Activated T-cell treated with anti-CD3 and anti-CD28 coated beads, Interleukin-2, amount 50 U/mL, for 72 hours (primary cell): ENCODE measurements at places on chromosomes 11 and 22. TPM values are rescaled to one million over a fixed set of nuclear protein-coding genes. Genes with fewer than 3 reads are reported as not detected.

PANX3 gene
- total RNA-seq: not detected

OR52I2 gene
- total RNA-seq: not detected

MMP10 gene
- 1.2 TPM for total RNA-seq

C11orf91 gene
- not detected for total RNA-seq

DNA sequence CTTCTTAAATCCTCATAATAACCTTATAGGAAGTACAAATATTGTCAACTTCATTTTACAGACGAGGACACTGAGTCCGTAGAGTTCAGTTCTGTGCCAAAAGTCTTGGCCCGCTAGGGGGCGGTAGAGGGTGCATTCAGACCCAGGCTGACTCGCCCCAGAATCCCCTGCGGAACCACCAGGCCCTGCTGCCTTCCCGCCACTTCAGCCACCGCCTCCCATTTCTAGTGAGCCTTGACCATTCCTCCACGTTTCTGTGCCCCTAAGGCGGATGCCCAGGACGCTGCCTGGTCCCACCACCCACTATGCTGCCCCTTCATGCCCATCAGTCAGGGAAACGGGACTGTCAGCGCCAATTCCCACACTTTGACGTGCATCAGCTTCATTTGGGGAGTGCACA is 19.1 kb downstream of the SYT13 start:
- DNase-seq: peak; percentile 27

- DNase-seq: no peak
Observed at GRCh38 chr11:88169471-88169870, 5.8 kb downstream of the RAB38 start.

GRCh38 chr11:1826552-1827094 is 8.2 kb upstream of the SYT8 start:
- DNase-seq: no peak

DNA sequence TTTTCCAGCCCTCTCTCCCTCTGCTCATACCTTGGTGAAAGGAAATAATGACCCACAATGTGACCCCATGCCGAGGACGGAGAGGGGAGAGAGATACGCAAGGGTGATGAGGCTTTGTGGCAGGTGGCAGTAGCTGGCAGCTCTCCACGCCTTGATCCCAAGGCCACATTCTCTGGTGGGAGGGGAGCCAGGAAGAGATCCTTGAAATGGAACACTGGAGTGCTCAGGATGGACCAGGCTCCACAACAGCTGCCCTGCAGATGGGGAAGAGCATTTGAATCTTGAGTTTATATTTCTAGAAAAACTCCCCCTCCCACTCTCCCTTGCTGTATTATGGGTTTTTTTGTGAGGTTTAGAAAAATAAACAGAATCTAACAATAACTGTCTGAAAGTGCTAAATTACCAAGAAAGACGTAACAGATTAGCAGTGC is 61.6 kb upstream of the CDON start:
- no peak for DNase-seq

DNA sequence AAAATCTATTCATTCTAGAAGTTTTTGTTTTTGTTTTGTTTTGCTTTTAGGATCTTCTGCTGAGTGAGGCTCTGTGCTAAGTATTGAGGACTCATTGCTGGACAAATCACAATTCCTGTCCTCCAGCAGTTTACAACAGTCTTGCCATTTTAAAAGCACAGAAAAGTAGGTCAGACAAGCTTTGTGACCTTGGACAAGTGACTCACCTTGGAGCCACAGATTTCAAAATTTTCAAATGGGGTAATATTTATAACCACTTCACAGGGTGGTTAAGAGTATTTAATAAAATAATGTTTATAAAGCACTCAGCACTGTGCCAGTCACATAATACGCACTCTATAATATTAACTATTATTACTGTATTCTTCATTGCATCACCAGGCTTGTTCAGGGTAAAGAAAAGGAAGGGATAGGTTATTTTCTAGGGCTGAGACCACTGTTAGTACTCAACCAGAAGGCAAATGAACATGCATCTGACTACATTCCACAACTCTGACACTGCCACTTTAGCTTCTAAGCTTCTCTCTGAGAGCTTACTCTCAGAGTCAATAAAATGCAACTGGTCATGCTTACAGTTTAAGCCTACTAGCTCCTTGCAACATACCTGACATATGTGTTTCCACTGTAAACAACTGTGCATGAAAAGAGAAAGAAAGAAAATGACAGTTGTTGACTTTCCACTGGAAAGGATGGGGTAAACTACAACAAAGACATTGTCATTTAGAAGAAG is 63.2 kb upstream of the FIBIN start:
- no peak for DNase-seq

- DNase-seq: no peak
Observed at GRCh38 chr11:94129512-94130297, 1.1 kb downstream of the PANX1 start.

DNA sequence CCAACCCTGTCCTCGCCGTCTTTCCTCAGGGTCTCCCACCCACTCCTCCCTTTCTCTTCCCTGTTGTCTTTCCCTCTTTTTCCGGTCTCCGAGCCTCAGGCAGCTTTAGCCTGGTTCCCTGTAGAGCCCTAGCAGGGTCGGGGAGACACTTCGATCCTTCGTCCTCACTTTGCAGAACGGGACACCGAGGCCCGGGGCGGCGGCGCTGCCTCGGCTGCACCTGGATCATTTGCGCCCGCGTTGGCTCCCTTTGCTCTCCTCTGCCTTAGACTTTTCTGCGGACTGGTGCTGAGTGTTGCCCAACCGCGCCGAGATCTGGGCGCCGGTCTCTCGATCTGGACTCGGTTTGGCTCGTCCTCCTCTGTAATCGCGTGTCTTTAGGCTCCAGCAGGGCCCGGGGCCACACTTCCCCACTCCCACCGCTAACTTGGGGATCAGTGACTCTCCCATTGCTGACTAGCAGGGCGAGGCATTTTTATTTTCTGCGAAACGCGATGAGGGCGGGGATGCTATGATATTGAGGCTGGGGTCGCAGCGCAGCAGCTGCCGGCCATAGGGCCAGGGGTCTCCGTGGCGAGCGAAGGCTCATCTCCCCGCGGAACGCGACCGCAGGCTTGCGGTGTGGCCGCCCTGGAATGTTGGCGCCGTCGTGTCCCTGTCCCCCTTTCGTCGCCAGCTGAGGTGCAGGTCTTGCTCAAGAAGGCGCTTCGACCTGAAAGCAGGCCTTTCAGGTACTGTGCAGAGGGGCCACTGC is 1.6 kb upstream of the E2F8 start:
- peak; percentile 11 for DNase-seq

DNA sequence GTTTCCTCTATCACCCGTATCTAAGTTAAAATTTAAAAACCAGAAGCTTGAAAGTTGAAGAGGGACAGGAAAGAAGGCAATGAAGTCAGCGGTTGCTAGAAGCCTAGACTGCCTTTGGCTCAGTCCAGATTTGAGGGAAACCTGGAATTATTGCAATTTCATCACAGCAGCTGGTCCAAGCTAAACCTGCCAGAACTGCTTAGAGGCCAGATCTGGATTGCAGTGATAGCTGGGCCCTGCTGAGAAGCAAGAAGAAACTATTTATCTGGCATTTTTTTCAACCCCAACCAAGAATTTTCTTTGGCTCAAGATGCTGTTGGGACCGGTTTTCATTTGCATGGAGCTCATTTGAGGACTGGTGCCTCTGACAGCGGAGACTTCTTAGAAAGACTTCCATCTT is 121.5 kb upstream of the TEAD1 start:
- DNase-seq: no peak

DNA sequence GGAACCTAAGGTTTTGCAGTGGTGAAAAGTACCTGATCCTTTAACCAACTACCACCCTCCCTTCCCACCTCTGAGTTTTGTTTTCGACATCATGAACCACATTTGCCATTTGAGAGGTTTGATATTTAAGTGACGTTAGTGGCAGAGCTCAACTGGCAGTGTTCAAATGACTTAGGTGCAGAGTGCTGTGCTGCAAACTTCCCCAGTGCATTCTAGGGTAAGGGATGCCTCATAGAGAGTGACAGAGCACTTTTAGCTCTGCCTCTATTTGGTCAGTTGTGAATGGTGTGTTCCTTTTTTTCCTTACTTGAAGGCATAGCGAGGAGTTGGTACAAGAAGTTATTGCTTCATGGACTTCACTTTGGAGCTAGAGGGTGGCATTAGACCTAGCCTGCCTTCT is 9.4 kb downstream of the BMAL1 start:
- DNase-seq: peak; percentile 71
